ENCODE measurements at places on chromosomes 4 and X. TPM values are rescaled to one million over a fixed set of nuclear protein-coding genes. Genes with fewer than 3 reads are reported as not detected.
A peak's percentile ranks its signal among the peaks of the same experiment; 100 is the strongest.

DNA sequence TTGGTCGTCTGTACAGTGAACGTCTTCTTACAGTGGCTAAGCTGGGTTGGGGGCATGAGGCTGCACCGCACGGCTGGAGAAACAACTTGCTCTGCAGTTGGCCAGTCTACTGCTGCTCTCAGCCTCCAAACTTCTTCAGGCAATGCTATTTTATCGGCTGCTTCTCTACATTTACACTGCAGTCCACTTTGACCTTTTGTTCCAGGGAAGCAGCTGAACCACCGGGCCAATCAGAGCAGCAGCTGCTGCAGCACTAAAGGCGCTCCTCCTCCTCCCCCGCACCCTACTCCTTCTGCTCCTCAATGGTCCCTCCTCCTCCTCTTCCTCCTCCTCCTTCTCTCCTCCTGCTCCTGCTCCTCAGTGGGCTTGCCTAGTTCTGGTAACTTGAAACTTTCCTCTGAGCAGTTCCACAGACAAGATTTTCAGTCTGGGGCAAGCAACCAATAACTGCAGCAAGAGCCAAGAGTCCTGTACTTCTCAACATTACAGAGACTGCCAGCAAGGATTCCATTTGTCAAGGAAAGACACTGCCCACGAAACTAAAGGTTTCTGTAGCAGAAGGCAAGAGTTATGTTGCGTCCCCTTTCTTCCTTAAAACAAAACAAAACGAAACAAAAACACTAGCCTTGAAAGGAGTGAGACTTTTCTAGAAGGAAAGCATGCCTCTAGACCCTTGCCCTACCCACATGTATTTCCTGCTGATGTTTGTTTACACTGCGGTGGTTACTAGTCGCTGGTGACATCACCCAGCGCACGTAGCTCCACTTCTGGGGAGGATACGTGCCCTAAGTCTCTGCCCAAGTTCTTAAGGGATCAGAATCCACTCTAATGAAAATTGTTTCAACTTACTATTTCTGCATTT is 125.7 kb upstream of the NAP1L5 start:
- H3K4me1 ChIP-seq = peaks cover 20% of the 10 kb centered on the region
- H3K27ac ChIP-seq = peak overlapping the region; percentile 69
- no peaks in the 10 kb centered on the region for H3K27me3 ChIP-seq
- H3K4me3 ChIP-seq = peak overlapping the region; percentile 59
- H3K36me3 ChIP-seq = no peaks in the 10 kb centered on the region

GRCh38 chrX:40831750-40832149 is 96.4 kb upstream of the MED14 start:
- no peak overlapping the region for H3K4me3 ChIP-seq
- no peaks in the 10 kb centered on the region for H3K4me1 ChIP-seq
- DNase-seq = no peak
- no peaks in the 10 kb centered on the region for H3K27me3 ChIP-seq
- H3K27ac ChIP-seq = no peak overlapping the region

- no peaks in the 10 kb centered on the region for H3K27me3 ChIP-seq
- H3K4me1 ChIP-seq = no peaks in the 10 kb centered on the region
- no peak for DNase-seq
- no peaks in the 10 kb centered on the region for H3K36me3 ChIP-seq
Observed at GRCh38 chrX:31572360-31572759, 500.5 kb upstream of the FTHL17 start.

DNA sequence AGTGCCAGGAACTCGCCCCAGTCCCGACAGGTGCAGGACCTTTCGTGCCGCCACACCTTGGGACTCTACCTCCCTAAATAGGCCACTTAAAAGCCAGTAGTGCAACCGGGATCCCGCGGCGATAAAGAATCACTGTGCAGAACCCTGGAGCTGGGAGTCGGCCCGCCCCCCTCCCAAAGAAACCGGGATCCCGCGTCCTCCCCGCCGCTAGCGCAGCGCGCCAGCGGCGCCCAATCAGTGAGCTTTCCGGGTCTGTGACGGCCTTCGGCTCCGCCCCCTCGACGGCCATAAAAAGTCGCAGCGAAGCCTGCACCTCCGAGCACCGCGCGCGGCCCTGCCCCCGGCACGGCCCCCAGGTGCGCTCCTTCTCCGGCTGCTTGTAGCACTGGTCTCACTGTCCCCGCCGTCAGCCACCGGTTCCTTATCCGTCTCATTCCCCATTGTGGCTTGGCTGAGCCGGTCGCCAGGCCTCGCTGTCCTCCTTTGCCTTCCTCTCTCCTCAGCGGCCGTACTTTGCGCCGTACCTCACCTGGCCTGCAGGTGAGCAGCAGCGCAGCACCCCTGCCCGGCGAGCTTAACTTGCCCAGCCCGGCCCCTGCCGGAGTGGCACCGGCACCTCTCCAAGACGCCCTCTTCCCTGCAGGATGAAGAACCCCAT is at the start of gene LRAT:
Gene LRAT (plus strand): TSS at position 318 of the 658 bp plus-strand sequence. CDS start 327 bp downstream, at position 645.
- DNase-seq = no peak
- H3K4me3 ChIP-seq = no peak within 1 kb of the TSS
- no peaks in the 10 kb centered on the region for H3K4me1 ChIP-seq

DNA sequence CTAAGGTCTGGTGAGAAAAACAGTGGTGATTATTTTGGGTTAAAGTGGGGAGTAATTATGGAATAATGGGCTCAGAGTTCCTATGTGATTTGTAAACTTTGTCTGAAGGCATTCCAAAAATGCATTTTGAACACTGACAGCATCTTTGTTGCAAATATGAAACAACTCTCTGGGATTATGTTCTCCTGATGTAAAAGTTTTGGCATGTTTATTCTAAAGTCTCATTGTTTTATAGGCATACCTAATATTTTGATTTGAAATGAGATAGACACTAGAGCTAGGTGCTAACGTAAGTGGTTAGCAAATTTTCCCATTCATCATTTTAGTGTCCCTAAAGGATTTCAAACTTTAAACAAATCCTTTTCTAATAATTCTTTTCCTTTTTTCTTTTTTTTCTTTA is 140.9 kb upstream of the ANXA3 start:
- H3K27ac ChIP-seq = no peak overlapping the region
- peaks cover 3% of the 10 kb centered on the region for H3K36me3 ChIP-seq
- H3K4me3 ChIP-seq = no peak overlapping the region
- no peaks in the 10 kb centered on the region for H3K4me1 ChIP-seq

DNA sequence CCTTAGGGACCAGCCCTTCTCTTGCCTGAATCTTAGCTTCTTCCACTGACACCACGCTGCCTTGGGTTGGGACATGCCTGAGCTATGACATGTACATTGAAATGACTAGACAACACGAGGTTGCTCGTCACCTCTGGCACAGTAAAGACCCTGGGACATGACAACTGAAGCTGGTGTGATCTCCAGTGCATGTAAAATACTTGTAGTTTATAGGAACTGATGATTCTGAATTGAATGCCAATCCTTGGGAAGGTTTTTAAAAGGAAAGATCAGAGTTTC is 100.7 kb upstream of the PGRMC2 start:
- H3K27me3 ChIP-seq = no peaks in the 10 kb centered on the region
- no peaks in the 10 kb centered on the region for H3K36me3 ChIP-seq
- H3K4me3 ChIP-seq = no peak overlapping the region
- H3K4me1 ChIP-seq = peaks cover 50% of the 10 kb centered on the region
- no peak for DNase-seq
- H3K27ac ChIP-seq = peak overlapping the region; percentile 85

DNA sequence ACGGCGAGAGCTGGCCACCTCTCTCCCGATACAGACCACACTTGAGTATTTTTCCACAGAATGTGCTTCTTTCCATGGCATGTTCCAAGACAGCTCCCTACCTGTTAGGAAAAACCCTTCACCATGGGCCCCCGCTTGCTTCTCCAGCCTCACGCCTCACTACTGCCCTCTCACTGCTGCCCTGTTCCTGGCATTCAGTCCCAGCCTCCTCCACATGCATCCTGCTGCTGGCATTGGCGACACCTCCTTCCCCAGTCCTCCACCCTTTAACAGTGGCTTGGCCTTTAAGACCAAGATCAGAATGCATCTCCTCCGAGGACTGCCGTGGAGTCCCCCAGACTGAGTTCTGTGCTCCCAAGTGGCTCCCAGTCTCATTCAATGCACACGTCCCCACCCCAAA is 10.7 kb downstream of the PNMA6F start:
- H3K27me3 ChIP-seq = no peaks in the 10 kb centered on the region
- H3K4me3 ChIP-seq = no peak overlapping the region
- H3K36me3 ChIP-seq = no peaks in the 10 kb centered on the region
- no peaks in the 10 kb centered on the region for H3K4me1 ChIP-seq
- H3K27ac ChIP-seq = no peak overlapping the region

GRCh38 chr4:7206385-7206784 is 14.0 kb downstream of the SORCS2 start:
- no peaks in the 10 kb centered on the region for H3K27me3 ChIP-seq
- no peak overlapping the region for H3K4me3 ChIP-seq
- H3K27ac ChIP-seq = peak overlapping the region; percentile 35
- H3K4me1 ChIP-seq = peaks cover 28% of the 10 kb centered on the region

- DNase-seq = no peak
- no peaks in the 10 kb centered on the region for H3K36me3 ChIP-seq
- H3K27ac ChIP-seq = no peak overlapping the region
- no peaks in the 10 kb centered on the region for H3K4me1 ChIP-seq
Observed at GRCh38 chr4:67873116-67873515, 10.7 kb downstream of the TMPRSS11D start.

DNA sequence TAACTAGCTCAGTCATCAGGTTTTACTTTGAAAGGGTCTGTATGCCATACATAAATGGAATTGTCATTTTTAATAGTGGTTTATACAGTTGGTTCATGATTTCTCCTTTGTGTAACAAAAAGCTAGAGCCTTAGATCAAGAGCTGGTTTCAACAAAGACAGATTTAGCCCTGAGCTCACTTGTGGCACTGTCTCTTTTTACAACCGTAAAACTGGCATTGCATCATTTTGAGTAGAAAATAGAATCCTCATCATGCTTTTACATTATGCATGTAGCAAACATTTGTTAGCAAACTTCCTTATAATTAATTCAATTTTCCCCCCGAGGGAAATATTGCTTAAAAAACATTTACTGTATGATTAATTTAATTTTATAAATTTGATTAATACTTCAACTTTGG is 1871.5 kb downstream of the ARAP2 start:
- H3K27me3 ChIP-seq = no peaks in the 10 kb centered on the region
- no peak overlapping the region for H3K4me3 ChIP-seq
- H3K27ac ChIP-seq = no peak overlapping the region
- DNase-seq = no peak
- H3K4me1 ChIP-seq = no peaks in the 10 kb centered on the region

DNA sequence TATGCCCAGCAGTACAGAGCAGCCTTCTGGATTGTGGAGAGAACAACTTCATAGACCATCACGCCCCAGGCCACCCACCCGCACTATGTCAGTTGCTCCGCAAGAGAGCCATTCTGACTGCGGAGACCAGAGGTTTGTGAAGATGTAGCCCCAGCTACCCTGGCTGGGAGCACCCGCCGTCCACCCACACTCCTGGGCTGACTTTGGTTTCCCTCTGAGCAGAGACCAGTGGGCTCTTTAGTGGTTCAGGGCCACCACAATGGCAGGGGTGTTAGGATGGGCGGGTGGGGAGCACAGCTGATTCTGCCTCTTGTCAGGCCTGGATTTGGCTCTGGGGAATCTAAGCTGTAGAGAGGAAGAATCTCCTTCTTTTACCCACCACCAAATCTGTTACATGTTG is 313.4 kb downstream of the LDB2 start:
- H3K4me3 ChIP-seq = no peak overlapping the region
- no peaks in the 10 kb centered on the region for H3K36me3 ChIP-seq
- no peak for DNase-seq
- no peaks in the 10 kb centered on the region for H3K4me1 ChIP-seq
- peaks cover under 1% of the 10 kb centered on the region for H3K27me3 ChIP-seq

The MXRA5 gene
- 49.6 TPM for total RNA-seq

The ZMAT1 gene
- 0.13 TPM for total RNA-seq

The NHS gene
- 0.51 TPM for total RNA-seq

The FAM53A gene
- total RNA-seq = 0.51 TPM

The KDR gene
- 0.38 TPM for total RNA-seq

The VCX gene
- total RNA-seq = not detected

The FIP1L1 gene
- total RNA-seq = 89.8 TPM

The ERCC6L gene
- 36.6 TPM for total RNA-seq

The AKAP4 gene
- not detected for total RNA-seq

Data from SJCRH30 (cell line).